NCI-H1092 (cell line): ENCODE measurements at places on chromosomes 12 and 14.

DNA sequence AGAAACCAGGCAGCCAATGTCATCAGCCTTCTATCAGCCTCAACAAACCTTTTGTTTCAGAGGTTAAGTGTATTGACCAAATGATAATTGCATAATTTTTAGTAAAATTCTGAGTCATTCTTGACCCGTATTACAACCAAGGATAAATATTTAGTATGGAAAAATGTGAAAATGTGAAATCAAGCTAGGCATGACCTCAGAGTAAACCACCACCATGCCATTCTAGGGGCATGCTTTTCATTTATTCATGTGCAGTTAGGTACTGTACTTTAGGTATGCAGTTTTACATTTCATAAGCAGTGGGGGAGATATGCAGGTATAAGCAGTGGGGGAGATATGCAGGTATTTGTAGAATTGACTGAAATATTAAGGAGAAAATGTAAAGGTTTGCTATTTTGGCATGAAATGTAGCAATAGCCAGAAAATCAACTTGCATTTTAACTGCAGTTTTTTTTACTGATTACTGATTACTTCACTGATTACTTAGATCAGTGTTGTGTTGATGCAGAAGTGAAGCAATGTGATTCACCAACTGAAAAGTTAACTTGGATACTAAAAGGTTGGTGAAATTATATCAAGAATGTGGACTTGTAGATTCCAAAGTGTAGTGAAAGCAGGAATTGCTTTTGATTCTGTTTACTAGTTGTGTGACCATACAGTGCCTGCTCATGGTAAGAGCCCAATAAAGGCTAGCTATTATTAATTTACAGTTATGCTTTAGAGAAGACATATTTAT is 184.2 kb downstream of the ESR2 start:
- no peak for DNase-seq

DNA sequence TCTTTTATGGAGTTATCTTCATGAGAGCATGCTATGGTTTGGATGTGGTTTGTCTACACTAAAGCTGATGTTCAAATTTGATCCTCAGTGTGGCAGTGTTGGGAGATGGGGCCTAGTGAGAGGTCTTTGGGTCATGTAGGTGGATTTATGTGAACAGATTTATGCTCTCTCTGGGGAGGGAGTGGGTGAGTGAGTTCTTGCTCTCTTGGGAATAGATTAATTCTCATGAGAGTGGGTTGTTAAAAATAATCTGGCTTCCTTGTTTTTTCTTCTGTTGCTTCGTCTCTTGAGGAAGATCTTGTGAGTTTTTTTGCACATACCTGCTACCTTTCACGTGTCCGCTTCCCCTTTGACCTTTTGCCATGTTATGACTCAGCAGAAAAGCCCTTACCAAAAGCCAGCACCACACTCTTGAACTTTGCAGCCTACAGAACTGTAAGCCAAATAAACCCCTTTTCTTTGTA is 20.5 kb downstream of the DERA start:
- no peak for DNase-seq

DNA sequence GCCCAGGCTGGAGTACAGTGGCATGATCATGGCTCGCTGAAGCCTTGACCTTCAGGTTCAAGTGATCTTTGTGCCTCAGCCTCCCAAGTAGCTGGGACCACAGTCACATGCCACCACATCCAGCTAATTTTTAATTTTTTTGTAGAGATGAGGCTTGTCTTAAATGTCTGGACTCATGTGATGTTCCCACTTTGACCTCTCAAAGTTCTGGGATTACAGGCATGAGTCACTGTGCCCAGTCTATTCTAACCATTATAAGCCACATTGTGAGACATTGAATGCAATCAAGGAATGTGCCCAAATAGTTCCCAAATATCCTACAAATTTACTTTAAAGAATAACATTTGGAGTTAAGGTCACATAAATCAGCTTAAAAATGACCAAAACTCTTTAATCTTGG is 130.7 kb upstream of the ARID2 start:
- no peak for DNase-seq

DNA sequence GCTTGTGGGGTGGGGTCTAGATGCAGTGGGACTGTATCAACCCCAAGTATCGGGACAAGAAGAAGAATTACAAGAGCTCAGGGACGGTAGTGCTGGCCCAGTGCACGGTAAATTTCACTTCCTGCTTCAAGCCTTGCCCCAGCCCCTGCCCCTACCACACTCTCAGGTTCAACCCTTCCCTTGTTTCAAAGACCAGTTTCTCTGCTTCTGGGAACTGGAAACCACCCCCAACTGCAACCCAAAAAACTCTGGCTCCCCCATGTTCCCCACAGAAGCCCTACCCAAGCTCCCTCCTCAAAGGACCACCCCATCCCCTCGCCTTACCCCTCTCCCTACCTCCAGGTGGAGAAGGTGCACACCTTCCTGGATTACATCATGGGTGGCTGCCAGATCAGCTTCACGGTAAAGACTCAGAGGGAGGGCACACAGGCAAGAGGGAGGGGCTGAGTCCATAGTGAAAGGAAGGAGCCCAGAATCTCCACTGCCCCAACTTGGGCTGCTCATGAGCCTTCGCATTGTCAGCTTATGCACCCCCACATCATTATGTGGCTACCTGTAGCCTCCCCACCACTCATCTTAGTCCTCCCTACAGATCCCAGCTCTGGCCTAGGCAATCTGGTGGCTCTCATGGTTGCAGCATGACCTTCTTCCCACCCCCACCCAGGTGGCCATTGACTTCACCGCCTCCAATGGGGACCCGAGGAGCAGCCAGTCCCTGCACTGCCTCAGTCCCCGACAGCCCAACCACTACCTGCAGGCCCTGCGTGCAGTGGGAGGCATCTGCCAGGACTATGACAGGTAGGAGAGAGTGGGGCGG is 4.3 kb downstream of the CPNE6 start:
- no peak for DNase-seq

- DNase-seq: no peak
Measured at GRCh38 chr12:115968211-115968610, 309.3 kb downstream of the MED13L start.
